ENCODE measurements at places on chromosomes 7 and 10. TPM values are rescaled to one million over a fixed set of nuclear protein-coding genes. Genes with fewer than 3 reads are reported as not detected.

The INTS15 gene
- 38.0 TPM for total RNA-seq

The HSPA12A gene
- total RNA-seq, result 15.7 TPM

The GPR26 gene
- total RNA-seq, result not detected

The GHRHR gene
- total RNA-seq, result not detected

The ITPRID1 gene
- not detected for total RNA-seq

- no peak for DNase-seq
Measured at GRCh38 chr10:72927485-72927884, 27.1 kb downstream of the PLA2G12B start.

GRCh38 chr10:102195296-102195870, 30.7 kb upstream of the ELOVL3 start:
- DNase-seq, result no peak
